Esophagus mucosa (tissue), 1 donor: ENCODE measurements at places on chromosomes 5 and 9.

DNA sequence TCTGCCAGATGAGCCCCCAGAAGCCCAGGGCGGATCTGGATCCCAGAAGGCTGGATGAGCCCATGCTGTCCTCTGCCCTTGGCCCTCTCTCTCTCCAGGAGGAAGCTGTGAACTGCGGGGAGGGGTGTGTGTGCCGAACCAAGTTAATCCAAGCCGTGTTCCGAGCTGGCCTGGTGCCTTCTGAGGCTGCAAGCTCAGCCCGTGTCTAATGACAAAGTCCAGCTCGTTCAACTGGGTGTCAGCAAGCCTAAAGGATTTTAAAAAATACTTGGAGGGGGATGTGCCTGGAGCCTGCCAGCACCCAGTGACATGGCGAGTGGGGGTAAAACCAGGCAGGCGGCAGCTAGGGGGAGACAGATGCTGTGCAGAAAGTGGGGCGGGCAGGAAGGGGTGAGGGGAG, 8.0 kb downstream of the STC2 start:
- no peak for ATAC-seq

- ATAC-seq, result no peak
These were observed 91.0 kb upstream of the DAPK1 start for GRCh38 chr9:87406543-87407166.

DNA sequence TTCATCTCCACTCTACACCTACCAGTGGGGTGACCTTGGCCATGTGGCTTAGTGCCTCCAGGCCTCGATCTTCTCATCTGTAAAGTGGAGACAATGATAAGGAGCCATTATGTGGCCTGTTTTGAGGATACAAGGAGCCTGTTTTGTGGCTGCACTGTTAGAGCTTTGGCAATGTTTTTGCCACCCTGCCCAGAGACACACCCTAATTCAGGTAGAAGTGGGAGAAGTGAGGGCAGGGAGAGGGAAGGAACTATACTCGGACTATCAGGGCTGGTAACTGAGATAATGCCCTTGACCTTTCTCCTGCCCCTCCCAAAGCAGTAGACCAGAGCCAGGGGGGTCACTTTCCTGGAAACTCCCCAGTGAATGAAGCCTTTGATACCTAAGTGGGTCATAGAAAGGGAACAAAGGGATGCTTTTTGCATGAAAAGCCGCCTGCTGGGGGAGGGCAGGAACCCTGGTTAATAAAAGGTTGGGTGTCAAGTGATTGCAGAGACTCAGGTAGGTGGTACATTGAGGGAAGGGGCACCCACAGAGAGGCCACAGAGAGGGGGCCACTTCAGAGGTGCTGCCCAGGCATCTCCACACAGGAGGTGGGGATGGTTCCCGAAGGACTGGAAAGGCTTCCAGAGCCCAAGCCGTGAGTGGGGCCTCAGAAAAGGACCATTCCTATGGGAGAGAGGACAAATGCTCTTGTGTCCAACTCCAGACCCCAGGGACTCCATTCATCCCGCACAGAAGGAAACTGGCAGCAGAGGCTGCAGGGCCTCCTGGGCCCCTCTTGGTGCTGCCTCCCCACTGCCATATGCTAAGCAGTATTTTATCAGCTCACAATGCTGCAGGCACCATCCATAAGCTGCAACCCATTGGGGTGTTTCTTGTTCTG, 42.3 kb upstream of the VDAC1 start:
- peak; percentile 14 for ATAC-seq

GRCh38 chr5:84231433-84231832, 153.2 kb downstream of the EDIL3 start:
- ATAC-seq, result no peak

DNA sequence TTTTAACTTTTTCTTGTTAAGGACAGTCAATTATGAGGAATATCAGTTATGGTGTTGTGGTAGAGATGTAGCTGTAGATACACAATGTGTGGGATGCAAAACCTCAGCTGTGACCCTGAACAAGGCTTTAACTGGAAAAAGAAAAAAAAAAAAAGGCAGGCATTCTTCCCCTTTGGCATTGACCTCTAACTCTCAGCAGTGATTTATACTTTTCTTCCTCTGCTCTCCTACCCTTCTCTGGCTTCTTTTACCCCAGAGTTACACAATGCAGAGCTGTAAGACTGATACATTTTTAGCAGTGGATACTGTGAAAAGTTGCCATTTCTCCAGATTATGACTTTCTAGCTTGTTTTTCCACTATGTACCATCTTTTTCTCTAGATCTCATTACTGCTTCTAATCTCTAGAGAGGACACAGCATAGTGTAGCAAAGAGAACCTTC, 2.0 kb downstream of the CTNNAL1 start:
- no peak for ATAC-seq

DNA sequence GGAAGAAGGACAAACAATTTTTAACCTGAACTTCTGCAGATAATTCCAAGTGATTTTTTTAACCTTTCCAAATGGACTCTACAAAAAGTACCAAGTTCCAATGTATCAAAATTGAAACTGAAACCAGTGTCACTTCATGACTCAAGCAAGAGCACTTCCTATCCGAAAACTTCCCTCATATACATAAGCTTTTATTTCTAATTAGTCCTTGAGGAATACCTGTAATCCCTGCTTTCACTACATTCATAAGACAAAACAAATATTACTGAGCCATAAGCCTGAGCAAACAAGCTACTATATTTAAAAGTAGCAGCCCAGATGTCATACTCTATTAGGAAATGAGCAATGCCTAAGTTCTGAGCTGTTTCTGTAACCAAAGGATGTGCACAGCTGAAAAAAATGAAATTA, 224.4 kb downstream of the EBF1 start:
- peak; percentile 29 for ATAC-seq

DNA sequence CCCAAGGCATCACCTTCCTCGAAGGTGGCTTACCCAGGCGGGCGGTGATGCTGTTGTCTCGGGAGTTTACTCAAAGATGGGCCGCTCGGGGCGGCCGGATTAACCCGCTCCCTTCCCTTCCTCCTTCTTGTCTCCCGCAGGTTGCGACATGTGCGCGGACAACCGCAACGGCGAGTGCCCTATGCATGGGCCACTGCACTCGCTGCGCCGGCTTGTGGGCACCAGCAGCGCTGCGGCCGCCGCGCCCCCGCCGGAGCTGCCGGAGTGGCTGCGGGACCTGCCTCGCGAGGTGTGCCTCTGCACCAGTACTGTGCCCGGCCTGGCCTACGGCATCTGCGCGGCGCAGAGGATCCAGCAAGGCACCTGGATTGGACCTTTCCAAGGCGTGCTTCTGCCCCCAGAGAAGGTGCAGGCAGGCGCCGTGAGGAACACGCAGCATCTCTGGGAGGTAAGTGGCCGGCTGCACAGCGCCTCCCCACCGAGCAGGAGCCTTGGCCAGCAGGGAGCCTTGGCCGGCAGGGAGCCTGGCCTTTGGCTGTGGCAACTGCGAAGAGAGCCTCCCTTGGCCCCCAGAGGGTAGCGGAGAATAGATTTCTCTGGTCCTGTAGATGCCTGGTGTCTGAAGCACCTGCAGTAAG, 10.6 kb downstream of the PRDM6 start:
- peak; percentile 71 for ATAC-seq

DNA sequence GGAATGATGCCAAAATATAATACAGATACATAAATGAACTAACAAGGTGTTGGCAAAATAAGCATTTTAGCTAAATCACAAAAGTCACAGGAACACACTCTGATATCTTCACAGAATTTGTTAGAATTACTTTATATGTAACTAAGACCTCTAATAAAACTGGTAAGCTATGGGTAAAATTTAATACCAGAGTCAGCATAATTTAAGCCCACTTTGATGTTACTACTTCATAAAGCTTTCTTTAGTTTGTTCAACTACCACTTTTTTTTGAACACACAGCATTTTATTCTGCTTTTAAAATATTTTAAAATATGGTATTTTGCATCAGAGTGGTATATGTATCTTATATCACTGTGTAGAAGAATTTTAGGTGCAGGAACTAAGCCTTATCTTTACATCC, 19.9 kb downstream of the PAIP1 start:
- ATAC-seq, result no peak

DNA sequence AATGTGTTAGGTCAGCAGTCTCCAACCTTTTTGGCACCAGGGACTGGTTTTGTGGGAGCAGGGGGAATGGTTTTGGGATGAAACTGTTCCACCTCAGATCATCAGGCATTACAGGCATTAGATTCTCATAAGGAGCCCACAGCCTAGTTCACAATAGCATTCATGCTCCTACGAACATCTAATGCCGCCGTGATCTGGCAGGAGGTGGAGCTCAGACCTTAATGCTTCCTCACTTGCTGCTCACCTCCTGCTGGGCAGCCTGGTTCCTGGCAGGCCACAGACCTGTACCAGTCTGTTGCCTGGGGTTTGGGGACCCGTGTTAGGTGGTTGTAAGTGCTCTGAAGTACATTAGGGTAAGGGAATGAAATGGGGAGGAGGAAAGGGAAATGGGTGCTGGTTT, 9.7 kb upstream of the CTNNA1 start:
- ATAC-seq, result no peak

GRCh38 chr5:173229966-173230689, 4.9 kb downstream of the NKX2-5 start:
- no peak for ATAC-seq

DNA sequence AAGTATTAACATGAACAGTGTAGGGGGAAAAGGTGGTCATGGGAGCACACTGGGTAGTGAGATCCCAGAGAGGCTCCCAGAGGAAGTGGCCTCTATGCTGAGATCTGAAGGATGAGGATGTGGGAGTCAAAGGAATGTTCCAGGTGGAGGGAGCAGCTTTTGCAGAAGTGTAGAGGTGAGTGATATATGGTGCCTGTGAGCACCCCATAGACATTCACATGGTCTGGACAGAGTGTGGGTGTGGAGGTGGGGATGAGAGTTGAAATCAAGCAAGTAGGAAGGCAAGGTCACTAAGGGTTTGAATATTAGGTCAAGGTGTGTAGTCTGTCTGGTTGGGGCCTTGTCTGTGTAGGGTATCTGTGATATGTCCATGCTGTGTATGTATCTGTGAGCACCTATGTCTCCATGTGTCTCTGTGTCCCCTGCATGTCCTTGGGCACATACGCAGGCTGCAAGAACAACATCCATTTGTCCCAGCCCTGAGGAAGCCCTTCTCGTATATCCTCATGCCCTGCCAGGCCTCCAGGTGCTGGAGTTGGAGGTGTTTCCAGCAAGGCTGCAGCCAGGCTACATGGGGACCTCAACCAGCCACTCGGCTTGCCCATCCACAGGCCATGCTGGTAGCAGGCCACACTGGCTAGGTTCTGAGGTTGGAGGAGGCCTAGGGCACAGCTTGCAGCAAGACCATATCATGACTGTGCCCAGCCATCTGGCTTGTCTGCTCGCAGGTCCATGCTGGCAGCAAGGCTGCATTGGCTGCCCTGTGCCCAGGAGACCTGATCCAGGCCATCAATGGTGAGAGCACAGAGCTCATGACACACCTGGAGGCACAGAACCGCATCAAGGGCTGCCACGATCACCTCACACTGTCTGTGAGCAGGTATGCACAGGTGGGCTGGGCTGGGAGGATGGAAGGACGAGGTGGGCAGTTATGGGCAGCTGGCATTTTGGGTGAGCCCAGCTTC, 4.7 kb downstream of the PDLIM4 start:
- no peak for ATAC-seq

- ATAC-seq, result no peak
These were observed 1435.2 kb upstream of the CDH9 start for GRCh38 chr5:28473531-28474107.

DNA sequence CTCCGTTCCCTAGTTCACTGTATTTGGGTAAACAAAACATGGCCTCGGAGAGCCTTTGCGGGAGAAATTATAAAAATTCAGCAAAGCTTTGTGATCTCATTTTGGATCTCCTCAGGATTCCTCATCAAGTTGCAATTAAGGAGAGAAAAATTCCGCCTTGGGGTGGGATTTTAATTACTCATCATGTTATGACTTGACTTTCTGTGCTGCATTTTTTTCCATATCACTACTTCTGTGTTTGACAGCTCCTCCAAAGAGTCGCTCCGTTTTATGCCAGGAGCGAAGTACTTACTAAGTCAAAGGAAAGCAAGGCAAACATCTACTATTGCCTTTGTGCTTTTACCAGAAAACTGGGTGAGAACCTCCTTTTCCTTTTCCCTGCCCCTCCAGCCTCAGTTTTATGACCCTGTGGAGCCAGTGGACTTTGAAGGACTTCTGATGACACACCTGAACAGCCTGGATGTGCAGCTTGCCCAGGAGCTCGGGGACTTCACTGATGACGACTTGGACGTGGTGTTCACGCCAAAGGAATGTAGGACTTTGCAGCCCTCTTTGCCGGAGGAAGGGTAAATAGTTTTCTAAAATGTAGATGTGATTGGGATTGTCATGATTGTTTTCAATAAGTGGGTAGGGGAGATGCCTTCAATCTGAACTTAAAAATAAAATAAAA, 71.5 kb downstream of the DOCK8 start:
- ATAC-seq, result no peak

DNA sequence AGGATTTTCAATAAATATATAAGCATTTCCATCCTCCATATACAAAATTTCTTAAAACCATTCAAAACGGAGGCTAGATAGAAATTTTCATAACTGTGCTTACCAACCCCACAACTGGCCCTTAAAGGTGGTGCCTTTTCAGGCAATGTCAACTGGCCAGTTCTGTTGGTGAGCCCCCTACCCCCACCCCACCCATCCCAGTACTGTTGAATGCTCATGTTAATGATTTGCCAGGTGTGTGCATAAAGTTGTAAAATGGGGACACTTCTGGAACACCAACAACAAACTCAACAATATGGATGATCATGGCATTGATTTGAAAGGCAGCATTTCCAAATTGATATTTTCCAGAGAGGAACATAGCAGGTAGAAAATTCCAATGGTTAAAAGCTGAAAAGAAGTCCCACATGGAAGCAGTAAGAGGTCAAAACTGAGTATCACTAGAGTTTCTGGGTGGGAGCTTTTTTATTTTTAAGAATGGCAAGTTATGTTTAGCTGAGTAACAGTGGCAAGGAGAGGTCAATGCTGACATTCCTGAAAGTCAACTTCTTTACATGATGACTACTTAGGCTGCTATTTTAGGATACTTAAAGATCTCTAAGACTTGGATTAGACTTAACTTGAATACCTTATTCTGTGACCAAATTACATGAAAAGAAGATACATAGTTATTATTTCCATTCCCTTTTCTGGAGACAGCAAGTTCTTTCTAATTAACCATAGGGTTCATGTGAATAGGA, 2.7 kb downstream of the LEAP2 start:
- ATAC-seq, result peak; percentile 67

DNA sequence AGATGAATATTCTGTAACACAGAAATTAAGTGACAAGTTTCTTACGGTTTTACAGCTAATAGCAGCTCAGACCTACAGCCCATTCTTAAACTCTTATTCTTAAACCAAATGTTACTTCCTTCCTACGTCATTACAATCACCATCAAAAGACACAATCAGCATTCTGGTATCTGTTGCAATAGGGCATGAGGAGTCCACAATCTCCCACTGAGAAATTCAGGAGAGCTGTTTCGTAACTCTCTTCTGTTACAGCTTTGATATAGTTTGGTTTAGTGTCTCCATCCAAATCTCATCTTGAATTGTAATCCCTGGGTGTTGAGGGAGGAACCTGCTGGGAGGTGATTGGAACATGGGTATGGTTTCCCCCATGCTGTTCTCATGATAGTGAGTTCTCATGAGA, 163.4 kb downstream of the GAS1 start:
- no peak for ATAC-seq

- ATAC-seq, result no peak
These were observed 129.8 kb downstream of the MACROH2A1 start for GRCh38 chr5:135269199-135269598.
